NCI-H1930 (cell line): ENCODE measurements at places on chromosomes 4 and X.

DNA sequence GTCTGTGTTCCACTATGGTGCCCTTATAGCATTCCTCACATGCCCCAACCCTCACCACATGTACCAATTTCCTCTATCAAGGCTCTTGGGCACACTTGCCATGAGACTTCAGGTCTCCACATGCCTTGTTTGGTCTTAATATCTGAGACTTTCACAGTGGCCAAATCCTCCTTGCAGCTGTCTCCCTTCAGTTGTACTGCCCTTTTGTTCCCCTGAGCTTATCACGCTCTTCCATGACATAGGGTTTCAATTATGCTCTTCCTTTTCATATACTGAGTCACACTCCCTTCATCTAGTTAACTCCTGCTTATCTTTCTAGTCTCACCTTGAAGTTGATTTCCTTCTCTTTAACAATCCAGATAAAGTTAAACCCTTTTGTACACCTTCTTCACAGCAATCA, 212.9 kb downstream of the PDHA2 start:
- no peak for DNase-seq

DNA sequence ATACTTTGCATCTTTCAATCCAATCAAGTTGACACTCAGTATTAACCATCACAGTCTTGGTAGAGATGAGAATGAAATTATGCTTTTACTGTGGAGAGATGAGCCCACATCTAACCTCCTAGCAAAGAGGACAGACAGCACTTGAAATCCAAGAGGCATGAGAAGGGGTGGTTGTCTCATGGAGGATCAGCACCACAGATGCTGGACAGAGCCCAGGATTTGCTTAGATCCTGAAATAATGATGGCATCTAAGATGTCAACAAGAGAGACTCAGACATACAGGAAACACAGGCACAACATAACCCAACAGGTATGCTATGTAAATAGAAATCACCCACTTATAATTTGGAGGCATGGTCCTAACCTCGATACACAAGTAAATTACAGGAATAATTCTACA, 74.3 kb upstream of the VCX2 start:
- DNase-seq: no peak

DNA sequence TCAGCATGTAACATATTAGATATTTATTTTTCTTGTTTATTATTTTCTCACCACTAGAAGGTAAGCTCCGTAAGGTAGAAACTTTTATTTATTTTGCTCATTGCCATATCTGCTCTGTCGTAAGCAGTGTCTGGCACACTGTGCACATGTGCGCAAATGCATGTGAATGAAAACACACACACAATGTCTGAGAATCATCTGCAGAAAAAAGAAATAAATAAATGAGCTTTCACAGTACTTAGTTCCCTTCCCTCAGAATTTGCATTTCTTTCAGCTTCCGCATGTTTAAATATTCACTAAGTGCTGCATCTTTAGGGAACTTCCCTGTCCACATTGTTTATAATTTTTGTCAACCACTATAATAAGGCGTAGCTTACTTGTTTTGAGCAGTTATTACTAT, 963.0 kb upstream of the PABPC4L start:
- DNase-seq: no peak

- no peak for DNase-seq
Measured at GRCh38 chr4:89055157-89056080, 1.6 kb downstream of the FAM13A start.

DNA sequence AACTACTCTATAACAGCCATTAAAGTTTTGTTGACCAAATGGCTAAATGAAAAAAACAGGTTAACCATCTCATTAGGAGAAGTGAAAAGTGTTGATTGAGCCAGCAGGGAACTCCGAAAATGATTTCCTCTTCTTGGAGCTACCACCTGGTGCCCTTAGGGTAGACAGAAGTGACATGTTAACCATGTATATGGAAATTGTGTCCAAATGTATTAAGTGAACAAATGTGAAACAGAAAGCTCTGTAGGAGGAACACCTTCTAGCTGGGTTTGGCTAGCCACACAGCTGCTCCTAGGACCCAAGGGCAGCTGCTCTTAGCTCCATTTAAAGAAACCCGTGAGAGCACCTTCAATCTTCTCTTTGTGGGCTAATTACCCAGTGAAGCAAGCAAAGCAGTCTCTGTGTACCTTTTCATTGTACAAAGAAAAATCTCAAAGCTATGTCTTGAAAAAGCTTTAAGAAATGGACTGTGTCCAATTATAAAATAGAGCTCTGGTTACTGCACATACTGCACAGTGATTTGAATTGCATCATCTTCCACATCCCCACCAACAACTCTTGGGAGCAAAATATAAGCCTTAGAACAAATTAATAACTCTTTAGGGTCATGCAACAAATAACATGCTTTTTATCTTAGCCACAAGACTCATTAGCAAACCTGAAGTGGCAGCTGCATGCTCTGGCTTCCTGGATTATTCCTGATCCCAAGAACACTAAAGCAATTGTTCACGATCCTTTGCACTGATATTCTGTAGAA, 59.2 kb upstream of the PARM1 start:
- DNase-seq: peak; percentile 11

DNA sequence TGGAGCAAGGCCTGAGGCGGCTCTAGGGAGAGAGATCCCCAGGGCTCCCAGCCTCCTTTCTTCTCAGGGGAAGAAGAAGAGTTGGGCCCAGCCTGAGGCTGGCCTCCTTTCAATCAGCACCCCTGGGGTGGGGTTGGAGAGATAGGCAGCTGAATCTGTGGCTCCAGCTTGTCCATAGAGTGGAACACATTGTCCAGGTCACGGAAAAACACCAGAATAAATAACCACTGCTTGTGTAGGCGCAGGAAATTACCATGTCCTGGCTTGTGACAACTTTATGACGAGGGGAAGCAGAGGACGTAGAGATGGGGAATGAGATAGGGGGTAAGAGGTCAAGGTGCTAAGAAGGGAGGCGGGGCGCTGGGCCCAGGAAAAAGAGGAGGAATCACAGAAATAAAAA, 80.8 kb upstream of the EFNB1 start:
- no peak for DNase-seq

- no peak for DNase-seq
Measured at GRCh38 chrX:2631743-2632532, 59.2 kb upstream of the CD99 start.

- DNase-seq: no peak
Measured at GRCh38 chr4:121243485-121243884, 79.4 kb upstream of the TNIP3 start.

- DNase-seq: no peak
Measured at GRCh38 chr4:143616771-143617170, 83.7 kb downstream of the FREM3 start.

DNA sequence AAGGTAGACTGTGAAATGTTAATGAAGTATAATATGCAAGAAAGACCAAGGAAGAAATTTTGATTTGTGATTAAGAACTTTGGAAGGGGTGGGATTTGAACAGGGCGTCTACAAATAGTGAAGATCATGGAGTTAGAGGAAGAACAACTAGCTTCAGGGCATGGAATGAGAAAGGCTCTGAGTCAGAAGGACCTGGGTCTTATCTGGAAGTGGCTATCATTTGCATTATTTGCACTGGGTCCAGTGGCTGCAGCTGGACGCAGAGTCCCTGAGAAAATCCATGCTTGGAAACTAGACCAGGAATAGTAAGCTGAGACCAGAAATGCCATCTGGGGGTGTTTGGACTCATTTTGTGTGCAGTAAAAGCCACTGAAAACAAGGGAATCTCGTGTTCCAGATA, 4.3 kb upstream of the LIMCH1 start:
- no peak for DNase-seq

DNA sequence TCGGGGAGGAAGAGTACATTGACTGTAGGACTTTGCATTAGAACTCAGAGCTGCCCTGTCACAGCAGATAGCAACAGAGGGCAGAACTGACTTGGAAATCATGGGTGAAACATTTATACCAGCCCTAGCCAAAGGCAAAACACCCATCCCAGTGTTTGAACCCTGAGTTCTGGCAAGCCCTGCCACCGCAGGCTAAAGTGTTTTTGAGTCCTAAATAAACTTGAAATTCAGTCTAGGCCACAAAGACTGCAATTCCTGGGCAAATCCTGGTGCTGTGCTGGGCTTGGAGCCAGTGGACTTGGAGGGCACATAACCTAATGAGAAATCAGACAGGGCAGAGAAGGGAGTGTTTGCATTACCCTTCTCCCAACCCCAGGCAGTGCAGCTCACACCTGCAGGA, 1015.7 kb downstream of the FSTL5 start:
- no peak for DNase-seq

DNA sequence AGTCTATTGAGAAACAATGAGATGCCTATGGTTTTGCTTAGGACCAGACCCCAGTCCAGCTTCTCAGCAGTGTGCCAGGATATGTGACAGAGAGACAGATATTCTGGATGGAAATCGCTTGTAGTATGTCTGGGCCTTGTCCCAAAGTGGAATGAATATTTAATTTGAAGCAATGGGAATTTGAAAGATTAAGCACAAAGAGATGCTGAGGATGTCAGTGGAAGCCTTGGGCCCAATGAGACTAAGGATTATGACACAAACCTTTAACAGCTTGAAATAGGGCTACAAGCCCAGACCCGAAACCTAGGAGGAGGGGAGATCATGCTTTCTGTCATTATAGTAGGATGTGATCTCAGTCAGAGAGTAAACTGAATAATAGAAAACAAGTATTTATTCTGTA, 459.2 kb downstream of the FAT4 start:
- DNase-seq: no peak

- no peak for DNase-seq
Measured at GRCh38 chrX:24207826-24208225, 58.3 kb downstream of the ZFX start.

GRCh38 chrX:20063716-20064351, 52.9 kb downstream of the MAP7D2 start:
- no peak for DNase-seq

GRCh38 chrX:13085526-13085925, 41.1 kb upstream of the FAM9C start:
- DNase-seq: no peak

DNA sequence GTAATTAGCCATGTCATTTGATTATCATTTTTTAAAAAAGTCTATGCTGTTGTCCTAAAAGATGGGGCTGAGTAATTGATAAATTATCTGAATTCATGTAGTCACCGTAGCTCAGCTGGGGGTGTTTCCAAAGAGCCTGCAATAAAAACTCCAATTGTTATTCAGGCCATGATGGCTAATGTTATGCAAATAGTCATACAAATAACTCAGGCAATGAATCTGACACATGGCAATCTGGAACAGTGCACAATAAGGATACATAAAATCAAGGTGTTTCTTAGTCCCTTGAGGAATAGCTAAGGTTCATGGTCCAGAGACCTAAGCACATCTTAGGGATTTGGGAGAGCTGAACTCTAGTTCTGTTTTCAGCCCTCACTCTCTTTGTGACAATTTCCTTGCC, 15.2 kb downstream of the MMRN1 start:
- DNase-seq: no peak

DNA sequence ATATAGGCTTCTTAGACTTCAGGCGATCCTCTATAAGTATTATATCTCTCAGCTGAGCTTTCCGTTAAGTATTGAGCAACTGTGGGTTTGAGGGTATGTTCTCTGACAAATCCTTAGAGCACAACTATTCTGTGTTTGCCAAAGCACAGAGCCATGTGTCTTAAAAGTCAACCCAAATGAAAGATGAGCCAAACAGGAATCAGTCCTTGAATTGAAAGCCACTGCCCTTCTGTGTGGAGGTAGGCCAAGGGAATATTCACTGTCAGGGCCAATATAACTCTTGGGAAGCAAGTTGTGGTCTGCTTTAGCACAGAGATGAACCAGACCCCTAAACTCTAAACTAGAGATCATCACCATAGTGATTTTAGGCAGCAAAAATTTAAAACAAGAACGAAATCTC, 164.0 kb downstream of the STAG2 start:
- DNase-seq: no peak
